CD4-positive, alpha-beta T cell treated with Interleukin-1 beta for 1 hour (primary cell): ENCODE measurements at places on chromosomes 2 and 18.

DNA sequence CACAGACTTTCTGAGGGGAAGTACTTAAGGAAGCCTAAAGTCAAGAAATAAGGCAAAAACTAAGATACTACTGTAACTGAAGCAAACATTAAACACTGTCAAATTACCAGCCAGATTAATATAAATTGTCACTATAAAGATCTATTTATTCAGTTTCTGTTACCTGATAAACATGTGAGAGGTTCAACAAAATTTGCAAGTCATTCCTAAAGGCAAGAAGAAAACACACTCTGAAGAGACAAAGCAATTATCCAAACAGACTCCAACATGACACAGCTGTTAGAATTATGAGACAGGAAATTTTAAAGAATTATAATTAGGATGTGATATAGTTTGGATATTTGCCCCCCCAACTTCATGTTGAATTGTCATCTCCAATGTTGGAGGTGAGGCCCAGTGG, 140.4 kb upstream of the COL3A1 start:
- no peak for DNase-seq

GRCh38 chr2:691821-692761, 14.9 kb upstream of the TMEM18 start:
- DNase-seq = no peak

GRCh38 chr2:153291718-153292117, 186.8 kb downstream of the RPRM start:
- DNase-seq = no peak

GRCh38 chr2:40321822-40322221, 130.1 kb downstream of the SLC8A1 start:
- no peak for DNase-seq

- DNase-seq = peak; percentile 63
These were observed 575 bp downstream of the ATL2 start for GRCh38 chr2:38376346-38377049.

DNA sequence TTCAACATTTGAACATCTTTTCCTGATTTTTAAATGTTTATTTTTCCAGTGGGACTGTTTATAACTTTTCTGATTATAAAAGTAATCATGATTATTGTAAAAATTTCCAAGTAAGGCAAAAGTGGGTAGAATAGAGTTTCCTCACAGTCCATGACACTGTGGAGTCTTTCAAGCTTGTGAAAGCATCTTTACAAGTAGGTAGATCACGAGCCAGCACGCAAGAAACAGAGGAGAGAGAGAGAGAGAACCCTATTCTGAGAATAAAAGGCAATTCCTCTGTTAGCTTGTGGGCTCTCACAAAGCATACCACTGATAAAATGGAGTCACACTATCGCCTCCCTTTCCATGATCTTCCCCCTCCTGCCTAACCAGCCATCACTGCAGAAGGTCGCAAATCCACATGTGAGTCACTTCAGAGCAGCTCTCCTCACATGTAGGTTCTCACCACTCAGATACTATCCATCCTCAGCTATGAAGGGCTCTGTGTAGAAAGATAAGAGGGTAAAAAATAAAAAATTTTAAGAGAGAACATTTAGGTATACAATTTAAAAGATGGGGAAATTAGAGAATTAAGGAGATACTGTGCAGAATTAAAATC, 40.3 kb downstream of the AAK1 start:
- no peak for DNase-seq

DNA sequence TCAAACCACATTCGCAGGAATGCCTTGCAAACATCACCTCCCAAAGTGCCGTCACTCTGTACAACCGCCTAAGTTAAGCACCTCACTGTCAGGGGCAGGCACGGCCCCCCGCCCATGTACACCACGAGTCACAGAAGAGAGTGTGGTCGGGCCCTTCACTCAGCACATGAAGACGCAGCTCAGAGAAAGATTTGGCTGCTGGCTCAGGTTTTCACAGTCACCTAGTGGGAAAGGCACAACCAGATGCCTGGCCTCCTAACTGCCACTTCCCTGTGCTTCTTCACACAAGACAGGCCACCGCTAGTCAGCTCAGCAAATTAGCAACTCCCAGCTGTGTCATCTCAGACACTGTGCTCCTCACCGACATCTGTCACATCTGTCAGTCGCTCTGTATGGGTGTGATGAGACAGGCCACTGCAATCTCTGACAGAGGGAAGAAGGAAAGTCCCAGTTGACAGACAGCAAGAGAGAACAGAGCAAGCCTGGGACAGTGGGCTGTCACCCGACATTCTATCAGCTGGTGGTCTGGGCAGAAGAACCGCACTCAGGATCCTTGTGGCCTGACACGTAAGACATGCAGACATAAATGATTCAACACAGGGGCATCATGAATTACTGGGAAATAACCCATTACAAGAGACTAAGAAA, 60.8 kb downstream of the CRACDL start:
- DNase-seq = no peak

- DNase-seq = no peak
These were observed 87.9 kb upstream of the FHL2 start for GRCh38 chr2:105486762-105487141.

- DNase-seq = peak; percentile 46
These were observed 1.4 kb upstream of the CD226 start for GRCh38 chr18:69948919-69949537.

DNA sequence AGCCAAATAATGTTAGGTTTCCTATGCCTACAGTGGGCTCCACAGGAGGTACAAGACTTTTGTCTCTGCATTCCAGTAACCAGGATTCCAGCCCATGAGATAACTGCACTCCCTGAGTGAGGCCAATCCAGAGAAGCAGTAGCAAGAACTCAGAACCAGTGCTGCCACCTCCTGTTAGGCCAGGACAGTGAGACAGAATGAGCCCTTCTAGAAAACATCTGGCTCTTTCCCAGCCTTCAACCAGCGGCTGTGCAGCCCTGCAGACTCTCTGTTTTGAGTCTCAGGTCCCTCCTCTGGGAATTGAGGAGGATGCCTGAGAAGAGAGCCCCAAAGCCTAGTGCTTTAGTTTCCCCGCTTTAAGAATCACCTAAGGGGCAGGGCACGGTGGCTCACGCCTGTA, 44.2 kb downstream of the ARID5A start:
- DNase-seq = no peak
